ENCODE measurements at places on chromosomes 2 and 18.

DNA sequence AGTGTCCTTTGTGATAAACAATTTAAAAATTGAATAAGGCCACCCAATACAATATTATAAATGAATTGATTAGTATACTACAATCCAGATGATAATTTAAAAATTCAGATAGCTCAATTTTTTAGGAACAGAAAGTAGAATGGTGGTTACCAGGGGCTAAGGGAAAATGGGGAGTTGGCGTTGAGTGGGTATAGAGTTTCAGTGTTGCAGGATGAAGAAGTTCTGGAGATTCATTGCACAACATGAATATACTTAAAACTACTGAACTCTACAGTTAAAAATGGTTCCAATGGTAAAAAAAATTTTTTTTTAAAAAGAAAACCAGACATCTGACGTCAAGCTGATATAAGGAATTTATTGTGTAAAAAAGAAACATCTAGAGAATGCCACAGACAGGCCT, 20.9 kb downstream of the SLC39A6 start:
- no peak for DNase-seq

- no peak for DNase-seq
Observed at GRCh38 chr2:57979158-57979557, 67.4 kb upstream of the VRK2 start.

DNA sequence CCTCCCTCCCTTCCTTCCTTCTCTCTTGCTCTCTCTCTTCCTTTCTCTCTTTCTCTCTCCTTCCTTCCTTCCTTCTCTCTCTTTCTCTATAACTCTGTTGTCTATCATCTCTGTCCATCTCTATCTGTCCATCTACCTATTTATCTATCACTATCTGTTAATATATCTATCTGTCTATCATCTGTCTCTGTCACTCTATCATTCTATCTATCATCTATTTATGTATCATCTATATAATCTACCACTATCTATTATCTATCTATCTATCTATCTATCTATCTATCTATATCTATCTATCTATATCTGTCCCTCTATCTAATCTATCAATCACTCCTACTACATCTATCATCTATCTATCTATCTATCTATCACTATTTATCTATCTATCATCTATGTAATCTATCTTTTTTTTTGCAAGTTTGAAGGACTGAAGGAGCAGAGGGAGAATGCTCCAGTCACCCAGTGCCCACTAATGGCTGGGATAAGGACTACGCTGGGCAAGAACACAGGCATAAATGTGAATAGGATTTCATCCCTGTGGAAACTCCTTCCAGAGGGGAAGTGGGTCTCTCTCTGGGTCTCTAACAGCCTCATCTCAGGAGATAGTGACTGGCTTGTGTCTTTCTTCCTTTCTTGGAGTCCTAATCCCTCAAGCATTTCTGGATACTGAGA, 427.0 kb downstream of the LPIN1 start:
- no peak for DNase-seq

DNA sequence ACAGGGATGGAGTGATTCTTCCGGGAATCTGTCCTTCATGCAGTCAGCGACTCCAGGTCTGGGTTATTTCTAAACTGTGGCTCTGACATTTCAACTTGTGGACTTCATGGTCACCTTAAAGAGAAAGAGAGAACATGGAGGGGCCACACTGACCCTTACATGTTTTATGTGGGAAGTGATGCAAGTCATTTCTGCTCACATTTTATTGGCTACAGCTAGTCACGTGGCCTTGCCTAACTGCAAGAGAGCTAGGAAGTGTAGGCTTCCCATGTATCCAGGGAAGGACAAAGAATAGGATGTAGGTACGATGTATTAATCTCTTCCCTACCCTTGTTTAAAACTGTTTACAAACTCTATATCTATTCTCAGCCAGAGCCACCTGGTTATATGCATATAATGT, 30.3 kb upstream of the AFTPH start:
- no peak for DNase-seq

DNA sequence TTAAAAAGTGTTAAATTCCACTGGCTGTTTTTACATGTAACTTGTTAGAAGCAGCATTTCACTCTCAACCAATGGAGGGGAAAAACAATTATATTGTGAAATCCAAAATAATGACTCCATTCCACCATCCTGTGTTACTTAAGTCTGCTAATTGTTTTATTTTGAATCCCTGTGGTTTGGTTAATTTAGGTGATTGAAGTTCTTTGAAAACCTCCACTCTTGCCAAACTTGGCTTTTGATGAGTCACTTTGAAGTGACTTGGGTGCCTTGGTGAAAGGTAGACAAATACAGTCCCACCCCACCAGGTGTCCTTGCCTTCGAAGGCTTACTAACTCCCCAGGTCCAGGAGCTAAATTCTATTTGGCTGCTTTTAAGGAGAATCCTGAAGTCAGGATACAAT, 1303.8 kb upstream of the NRXN1 start:
- no peak for DNase-seq

GRCh38 chr2:122166820-122167219, 411.4 kb downstream of the TSN start:
- DNase-seq: no peak

DNA sequence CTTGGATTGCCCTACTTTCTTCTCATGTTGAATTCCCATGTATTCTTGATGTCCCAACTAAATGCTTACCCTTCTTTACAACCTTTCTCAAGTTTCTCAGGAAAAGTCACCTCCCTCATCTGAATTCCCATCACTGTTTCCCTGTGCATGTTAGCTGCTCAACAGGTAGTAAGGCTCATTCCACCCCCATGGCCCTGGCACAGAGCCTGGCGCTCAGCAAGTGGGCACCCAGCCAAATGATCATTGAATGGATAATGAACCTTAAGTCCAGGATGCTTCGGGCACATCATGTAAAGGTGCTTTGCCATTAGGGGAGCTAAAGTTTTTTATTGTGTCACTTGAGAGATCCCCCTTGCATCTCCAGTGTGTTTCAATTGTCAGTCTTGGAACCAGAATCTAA, 124.0 kb downstream of the PKP4 start:
- DNase-seq: no peak
